Gastroesophageal sphincter (tissue), 4 donors: ENCODE measurements at places on chromosomes 1 and 21.
A peak's percentile ranks its signal among the peaks of the same experiment; 100 is the strongest.

- no peak for ATAC-seq
- no peaks in the 10 kb centered on the region for H3K4me1 ChIP-seq
- no peaks in the 10 kb centered on the region for H3K36me3 ChIP-seq
- H3K27ac ChIP-seq: no peak overlapping the region
- peaks cover 17% of the 10 kb centered on the region for H3K27me3 ChIP-seq
- H3K4me3 ChIP-seq: no peak overlapping the region
These were observed 60.7 kb downstream of the PRKAB2 start for GRCh38 chr1:147111381-147112130.

GRCh38 chr1:152679459-152679858, 4.4 kb downstream of the LCE2C start:
- ATAC-seq: no peak
- H3K36me3 ChIP-seq: no peaks in the 10 kb centered on the region
- no peaks in the 10 kb centered on the region for H3K4me1 ChIP-seq
- H3K4me3 ChIP-seq: no peak overlapping the region
- no peaks in the 10 kb centered on the region for H3K27me3 ChIP-seq
- no peak overlapping the region for H3K27ac ChIP-seq

DNA sequence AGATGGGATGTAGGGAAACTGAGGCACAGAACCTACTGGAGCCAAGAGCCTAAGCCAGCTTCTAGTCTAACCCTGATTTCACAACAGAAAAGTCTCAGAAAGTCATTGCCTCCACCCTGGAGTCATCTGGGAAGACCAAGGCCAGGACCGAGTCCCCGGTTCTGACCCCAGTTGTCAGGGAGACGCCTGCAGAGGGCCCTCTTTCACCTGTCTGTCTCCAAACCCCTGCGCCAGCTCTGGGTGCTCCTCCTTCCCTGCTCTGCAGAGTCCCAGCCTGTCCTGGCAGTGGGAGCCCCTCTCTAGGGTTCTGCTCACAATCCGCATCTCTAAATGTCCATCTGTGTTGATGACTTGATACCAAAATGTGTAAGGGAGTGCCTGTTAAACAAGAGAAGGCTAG, 149.7 kb downstream of the PGBD5 start:
- no peaks in the 10 kb centered on the region for H3K36me3 ChIP-seq
- ATAC-seq: no peak
- no peak overlapping the region for H3K27ac ChIP-seq
- H3K4me1 ChIP-seq: no peaks in the 10 kb centered on the region

GRCh38 chr1:26384076-26384475, 11.5 kb upstream of the ZNF683 start:
- ATAC-seq: no peak
- peaks cover 55% of the 10 kb centered on the region for H3K27me3 ChIP-seq
- H3K4me3 ChIP-seq: no peak overlapping the region
- H3K27ac ChIP-seq: no peak overlapping the region

- H3K4me3 ChIP-seq: no peak overlapping the region
- no peaks in the 10 kb centered on the region for H3K4me1 ChIP-seq
- H3K27ac ChIP-seq: no peak overlapping the region
- ATAC-seq: no peak
These were observed 100.4 kb upstream of the ETV3 start for GRCh38 chr1:157238585-157238984.

- no peaks in the 10 kb centered on the region for H3K36me3 ChIP-seq
- peak; percentile 42 for ATAC-seq
- H3K27ac ChIP-seq: peak overlapping the region; percentile 99
- H3K4me1 ChIP-seq: peaks cover 51% of the 10 kb centered on the region
These were observed 53.5 kb upstream of the TARBP1 start for GRCh38 chr1:234532503-234532922.

GRCh38 chr21:31159808-31160207, 121.5 kb upstream of the KRTAP19-8 start:
- H3K4me3 ChIP-seq: no peak overlapping the region
- no peak for ATAC-seq
- H3K4me1 ChIP-seq: no peaks in the 10 kb centered on the region
- no peaks in the 10 kb centered on the region for H3K36me3 ChIP-seq

- no peaks in the 10 kb centered on the region for H3K27me3 ChIP-seq
- no peaks in the 10 kb centered on the region for H3K4me1 ChIP-seq
- no peak for ATAC-seq
These were observed 67.7 kb downstream of the PCP4 start for GRCh38 chr21:39934895-39935294.

DNA sequence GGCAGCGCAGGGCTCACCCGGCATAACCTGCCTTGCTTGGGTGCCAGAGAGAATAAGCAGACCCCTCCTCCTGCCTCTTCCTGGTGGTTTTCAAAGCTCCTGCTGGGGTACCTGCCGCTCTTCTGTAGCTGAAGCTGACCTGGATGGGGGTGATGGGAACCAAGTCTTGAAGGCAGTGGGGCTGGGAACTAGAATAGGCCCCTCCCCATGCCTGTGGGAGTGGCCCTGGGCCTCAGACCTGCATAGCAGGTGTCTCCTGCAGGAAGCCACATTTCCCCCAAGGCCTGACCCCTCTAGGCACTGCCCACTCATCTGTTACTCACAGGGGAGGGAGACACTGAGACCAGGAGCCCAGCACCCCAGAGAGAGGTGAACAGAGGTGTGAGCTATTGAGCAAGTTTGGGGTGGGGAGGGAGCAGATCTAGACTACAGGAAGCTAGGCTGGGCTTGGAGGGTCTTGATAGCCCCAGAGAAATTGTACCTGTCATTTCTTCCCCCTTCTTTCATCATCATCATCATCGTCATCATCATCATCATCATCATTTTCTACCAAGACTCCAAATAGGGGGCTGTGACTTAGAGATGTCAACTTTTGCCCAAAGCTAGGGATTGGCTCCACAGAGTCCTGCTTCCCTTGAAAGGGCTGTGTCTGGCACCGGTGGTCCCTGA, 10.1 kb downstream of the PADI1 start:
- no peak overlapping the region for H3K4me3 ChIP-seq
- no peak overlapping the region for H3K27ac ChIP-seq
- no peaks in the 10 kb centered on the region for H3K36me3 ChIP-seq
- no peaks in the 10 kb centered on the region for H3K4me1 ChIP-seq

- H3K27ac ChIP-seq: no peak overlapping the region
- H3K27me3 ChIP-seq: no peaks in the 10 kb centered on the region
- H3K36me3 ChIP-seq: no peaks in the 10 kb centered on the region
- H3K4me3 ChIP-seq: no peak overlapping the region
These were observed 60.3 kb downstream of the STUM start for GRCh38 chr1:226608699-226609505.

GRCh38 chr1:186055846-186056245, 319.2 kb downstream of the TPR start:
- no peak overlapping the region for H3K27ac ChIP-seq
- peaks cover 23% of the 10 kb centered on the region for H3K36me3 ChIP-seq
- peaks cover 23% of the 10 kb centered on the region for H3K4me1 ChIP-seq
- no peaks in the 10 kb centered on the region for H3K27me3 ChIP-seq
- no peak for ATAC-seq

DNA sequence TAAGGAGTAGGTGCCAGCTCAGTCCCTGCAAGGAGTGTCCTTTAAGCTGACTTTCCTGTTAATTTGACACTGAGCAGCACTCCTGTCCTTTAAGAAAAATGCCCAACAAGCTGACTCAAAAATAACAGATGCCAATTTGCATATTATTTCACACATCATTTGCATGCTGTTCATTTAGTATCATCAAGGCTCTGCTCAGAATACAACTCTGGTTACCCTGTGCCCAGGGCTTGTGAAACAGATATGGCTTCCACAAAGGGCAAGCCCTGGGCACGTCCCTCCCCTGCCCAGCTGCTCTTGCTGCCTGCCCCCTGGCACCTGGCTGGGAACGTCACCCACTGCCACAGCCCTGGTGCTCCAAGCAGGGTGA, 10.3 kb downstream of the KCNN3 start:
- H3K27me3 ChIP-seq: peaks cover 5% of the 10 kb centered on the region
- H3K4me3 ChIP-seq: no peak overlapping the region
- no peak for ATAC-seq
- H3K4me1 ChIP-seq: peaks cover 30% of the 10 kb centered on the region
- no peaks in the 10 kb centered on the region for H3K36me3 ChIP-seq

GRCh38 chr21:35084869-35085268, 35.8 kb upstream of the RUNX1 start:
- no peaks in the 10 kb centered on the region for H3K4me1 ChIP-seq
- no peak for ATAC-seq
- no peak overlapping the region for H3K27ac ChIP-seq
- no peaks in the 10 kb centered on the region for H3K36me3 ChIP-seq
- H3K27me3 ChIP-seq: no peaks in the 10 kb centered on the region

DNA sequence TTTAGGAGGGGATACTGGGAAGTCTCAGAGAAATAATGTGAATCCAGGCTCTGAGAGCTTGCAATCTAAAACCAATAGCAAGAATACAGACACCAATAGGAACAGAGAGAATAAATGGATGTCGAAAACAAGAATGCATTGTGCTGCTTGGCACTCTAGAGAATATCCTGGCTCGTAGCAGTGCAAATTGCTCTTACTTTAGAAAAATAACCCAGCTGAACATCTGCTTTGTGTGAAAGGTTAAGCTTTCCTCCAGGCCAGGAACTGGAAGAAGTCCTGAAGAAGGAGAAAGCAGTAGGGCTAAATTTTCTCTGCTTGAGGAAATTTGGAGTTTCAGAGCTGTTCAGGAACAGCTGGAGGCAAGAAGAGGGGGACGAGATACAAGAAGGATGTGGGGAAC, 382.3 kb downstream of the HHIPL2 start:
- H3K4me1 ChIP-seq: no peaks in the 10 kb centered on the region
- no peak for ATAC-seq
- no peak overlapping the region for H3K27ac ChIP-seq
- H3K27me3 ChIP-seq: no peaks in the 10 kb centered on the region
- H3K36me3 ChIP-seq: no peaks in the 10 kb centered on the region

- H3K4me1 ChIP-seq: no peaks in the 10 kb centered on the region
- no peak for ATAC-seq
- H3K27me3 ChIP-seq: peaks cover 7% of the 10 kb centered on the region
- H3K4me3 ChIP-seq: no peak overlapping the region
These were observed 51.5 kb upstream of the LRIF1 start for GRCh38 chr1:111015222-111015621.

- no peaks in the 10 kb centered on the region for H3K4me1 ChIP-seq
- no peaks in the 10 kb centered on the region for H3K27me3 ChIP-seq
These were observed 102.1 kb downstream of the SUSD4 start for GRCh38 chr1:223261914-223262313.

DNA sequence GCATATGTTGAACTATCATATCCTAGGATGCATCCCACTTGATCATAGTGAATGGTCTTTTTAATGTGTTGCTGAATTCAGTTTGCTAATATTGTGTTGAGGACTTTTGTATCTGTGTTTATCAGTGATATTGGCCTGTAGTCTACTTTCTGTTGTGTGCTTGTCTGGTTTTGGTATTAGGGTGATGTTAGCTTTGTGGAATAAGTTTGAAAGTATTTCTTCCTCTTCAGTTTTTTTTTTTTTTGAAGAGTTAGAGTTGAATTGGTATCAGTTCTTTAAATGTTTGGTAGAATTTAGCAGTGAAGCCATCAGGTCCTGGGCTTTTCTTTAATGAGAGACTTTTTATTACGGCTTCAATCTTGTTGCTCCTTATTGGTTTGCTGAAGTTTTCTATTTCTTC, 162.3 kb downstream of the VAV3 start:
- no peak overlapping the region for H3K27ac ChIP-seq
- H3K4me1 ChIP-seq: no peaks in the 10 kb centered on the region
- peaks cover 5% of the 10 kb centered on the region for H3K27me3 ChIP-seq
- no peak for ATAC-seq

GRCh38 chr1:65250826-65251225, 58.5 kb upstream of the DNAJC6 start:
- no peak overlapping the region for H3K4me3 ChIP-seq
- H3K27me3 ChIP-seq: no peaks in the 10 kb centered on the region
- peaks cover 9% of the 10 kb centered on the region for H3K4me1 ChIP-seq
- no peak overlapping the region for H3K27ac ChIP-seq

- no peaks in the 10 kb centered on the region for H3K27me3 ChIP-seq
- no peak overlapping the region for H3K4me3 ChIP-seq
- H3K4me1 ChIP-seq: no peaks in the 10 kb centered on the region
- no peak for ATAC-seq
- H3K27ac ChIP-seq: no peak overlapping the region
- H3K36me3 ChIP-seq: no peaks in the 10 kb centered on the region
These were observed 38.8 kb downstream of the WDR4 start for GRCh38 chr21:42840411-42841155.

- H3K36me3 ChIP-seq: no peaks in the 10 kb centered on the region
- no peak overlapping the region for H3K27ac ChIP-seq
- H3K4me3 ChIP-seq: no peak overlapping the region
These were observed 373.8 kb downstream of the TGFB2 start for GRCh38 chr1:218718977-218719376.

DNA sequence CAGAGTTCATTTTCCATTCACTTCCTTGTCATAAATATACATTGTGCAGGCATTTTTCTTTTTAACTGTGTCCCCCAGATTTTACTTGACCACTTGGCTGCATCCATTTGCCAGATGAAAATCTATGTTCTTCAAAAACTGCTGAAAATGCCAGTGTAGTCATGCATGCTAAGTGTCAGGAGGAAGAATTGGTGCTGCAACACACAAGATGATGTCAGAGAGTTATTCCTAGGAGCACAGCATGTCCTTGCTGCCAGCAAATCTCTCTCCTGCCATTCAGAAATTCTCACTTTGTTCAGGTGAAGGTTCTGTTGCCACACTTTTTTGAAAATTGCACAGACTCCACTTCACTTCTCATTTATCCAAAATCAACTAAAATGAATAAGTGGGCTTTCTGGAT, 106.4 kb upstream of the MAGI3 start:
- H3K27ac ChIP-seq: no peak overlapping the region
- ATAC-seq: no peak
- H3K27me3 ChIP-seq: no peaks in the 10 kb centered on the region
- no peaks in the 10 kb centered on the region for H3K4me1 ChIP-seq
- no peak overlapping the region for H3K4me3 ChIP-seq

DNA sequence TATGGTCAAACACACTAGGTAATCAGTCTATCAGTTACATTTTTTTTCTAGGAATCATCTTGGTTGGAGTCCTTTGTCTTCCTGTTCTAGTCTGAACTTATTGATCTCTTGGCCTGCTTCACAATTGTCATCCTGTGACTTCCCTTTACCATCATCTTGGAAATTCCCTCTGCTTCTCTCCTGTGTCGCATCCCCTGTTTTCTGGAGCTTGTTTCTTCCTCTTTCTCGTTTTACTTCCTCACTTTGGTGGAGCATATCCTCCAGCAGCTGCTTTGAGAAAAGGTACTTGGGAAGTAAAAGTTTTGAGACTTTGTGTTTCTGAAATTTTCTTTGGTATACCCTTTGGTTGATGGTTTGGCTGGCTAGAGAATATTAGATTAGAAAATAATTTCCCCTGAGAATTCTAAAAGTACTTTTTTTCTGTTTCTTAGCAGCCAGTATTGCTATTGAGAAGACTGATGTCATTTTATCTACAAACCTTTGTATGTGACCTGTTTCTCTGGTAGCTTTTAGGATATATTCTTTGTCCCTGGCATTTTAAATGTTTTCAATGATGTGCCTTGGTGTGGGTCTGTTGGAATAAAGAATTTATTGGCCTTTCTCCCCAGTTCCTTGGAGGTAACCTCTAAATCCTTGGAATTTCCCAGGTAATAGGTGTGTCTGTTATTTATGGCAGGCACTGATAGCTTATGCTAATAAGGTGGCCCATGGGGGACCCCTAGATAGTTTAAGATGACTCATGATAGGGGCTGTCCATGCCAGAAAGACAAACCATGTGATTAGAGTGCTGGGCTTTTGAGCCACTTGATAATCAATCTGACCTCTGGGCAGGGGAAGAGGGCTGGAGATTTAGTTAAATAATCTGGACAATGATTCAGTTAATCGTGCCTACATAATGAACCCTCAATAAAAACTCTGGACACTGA, 6.1 kb upstream of the MYCL start:
- no peaks in the 10 kb centered on the region for H3K36me3 ChIP-seq
- H3K27ac ChIP-seq: no peak overlapping the region
- ATAC-seq: no peak
- H3K4me1 ChIP-seq: no peaks in the 10 kb centered on the region
- H3K27me3 ChIP-seq: peaks cover 51% of the 10 kb centered on the region
